ENCODE measurements at places on chromosomes 6 and 20.

DNA sequence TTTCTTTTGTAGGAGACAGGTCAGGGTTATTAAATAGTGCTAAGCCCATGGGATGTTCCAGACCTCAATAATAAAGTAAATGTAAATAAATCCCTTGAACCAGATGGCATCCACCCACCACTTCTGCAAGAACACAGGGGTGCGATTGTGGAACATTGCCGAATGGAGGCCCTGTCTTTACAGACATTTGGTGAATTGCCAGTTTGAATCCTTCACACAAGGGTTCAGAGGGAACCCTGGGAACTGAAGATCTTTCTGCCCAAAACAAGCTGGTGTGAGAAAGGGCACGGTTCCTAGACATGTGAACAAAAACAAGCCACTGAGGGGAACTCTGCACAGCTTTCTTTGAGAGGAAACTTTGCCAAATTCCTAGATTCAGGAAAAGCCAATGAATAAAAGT lies 30.2 kb upstream of the RNF8 start:
- no peak for DNase-seq

- DNase-seq, result no peak
These were observed 37.9 kb downstream of the GPX5 start for GRCh38 chr6:28563430-28564095.

- DNase-seq, result no peak
These were observed 141.5 kb downstream of the BMP7 start for GRCh38 chr20:57124800-57125517.

DNA sequence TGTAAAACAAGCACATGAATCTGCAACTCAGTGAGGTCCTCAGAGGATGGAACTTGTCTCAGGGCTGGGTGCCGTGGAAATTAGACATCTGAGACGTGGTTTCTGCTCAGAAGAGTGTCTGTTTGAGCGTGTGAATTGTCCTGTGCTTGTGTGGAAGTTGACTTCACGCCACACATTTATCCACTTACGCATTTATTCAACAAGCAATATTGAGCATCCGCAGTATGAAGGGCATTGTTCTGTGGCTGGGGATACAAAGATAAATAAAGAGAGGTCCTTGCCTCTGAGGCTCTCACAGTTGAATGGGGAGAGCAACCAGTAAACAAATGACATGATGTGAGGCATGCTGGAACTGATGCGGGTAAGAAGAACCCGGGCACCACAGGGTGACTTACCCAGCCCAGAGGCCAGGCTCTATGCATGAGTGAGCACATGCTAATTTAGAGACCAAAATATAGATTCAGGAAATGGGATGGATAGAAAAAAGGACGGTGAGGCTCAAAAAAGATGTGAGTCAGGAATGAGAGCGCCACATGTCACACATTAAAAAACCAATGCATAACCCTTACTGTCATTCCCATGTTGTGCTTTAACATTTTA lies 60.4 kb downstream of the SOBP start:
- no peak for DNase-seq

DNA sequence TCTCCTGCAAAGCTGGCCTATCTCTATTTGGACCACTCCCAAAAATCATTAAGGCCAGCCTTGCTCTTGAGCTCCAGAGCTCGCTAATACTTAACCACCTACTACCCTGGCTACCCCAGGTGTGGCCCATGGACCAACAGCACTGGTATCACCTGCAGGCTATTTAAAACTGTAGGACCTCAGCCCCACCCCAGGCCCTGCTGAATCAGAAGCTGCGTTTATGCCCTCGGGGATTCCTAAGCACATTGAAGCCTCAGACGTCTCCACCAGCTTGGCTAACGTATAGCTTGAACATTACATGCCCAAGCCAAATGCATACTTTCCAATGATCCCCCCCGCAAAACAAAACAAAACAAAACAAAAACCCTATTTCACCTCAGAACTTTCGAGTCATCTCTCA lies 19.7 kb upstream of the SPAG4 start:
- no peak for DNase-seq

- DNase-seq, result no peak
These were observed 56.5 kb upstream of the ADGRF1 start for GRCh38 chr6:47098570-47098993.

DNA sequence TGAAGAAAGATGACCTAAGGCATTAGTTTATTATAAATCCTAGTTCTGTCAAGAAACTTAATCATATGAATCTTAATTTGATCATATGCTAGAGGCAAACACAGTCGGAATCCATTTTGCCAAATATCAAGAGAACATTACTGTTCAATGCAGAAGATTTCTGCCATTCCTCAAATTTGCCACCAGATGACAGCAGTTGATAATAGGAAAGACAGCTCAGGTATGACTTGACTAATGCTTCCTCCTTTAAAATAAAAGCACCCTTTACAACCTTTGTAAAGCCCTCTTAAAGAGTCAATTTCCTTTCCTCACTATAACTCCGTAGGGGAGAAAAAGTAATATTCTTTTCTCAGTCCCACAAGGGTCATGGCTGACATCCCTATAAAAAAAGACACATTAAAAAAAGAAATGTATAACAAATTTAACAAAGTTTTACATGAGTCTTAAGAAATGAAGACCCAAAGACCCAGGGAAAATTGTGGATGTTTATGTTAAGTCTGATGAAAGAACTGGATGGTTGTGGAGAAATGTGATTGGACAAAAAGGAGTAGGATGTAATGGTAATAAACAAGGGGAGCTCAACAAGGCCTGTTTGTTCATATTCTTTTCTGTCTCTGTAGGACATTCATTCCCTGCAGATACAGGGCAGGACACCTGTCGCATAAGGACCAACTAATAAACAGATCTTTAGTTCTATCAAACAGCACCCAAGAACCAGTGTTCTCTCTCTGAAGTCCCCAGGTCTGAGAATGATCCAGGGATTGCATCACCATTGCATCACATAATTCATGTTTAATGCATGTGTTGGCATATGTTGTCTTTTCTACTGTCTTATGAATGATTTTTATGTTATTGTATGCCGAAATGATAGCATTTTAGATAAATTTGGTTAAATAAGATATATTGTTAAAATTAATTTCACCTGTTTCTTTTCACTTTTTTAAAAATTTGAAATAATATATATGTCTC lies 23.0 kb upstream of the IL17A start:
- no peak for DNase-seq

GRCh38 chr20:54062812-54063280 lies 7.5 kb downstream of the BCAS1 start:
- no peak for DNase-seq

- DNase-seq, result no peak
These were observed 101.2 kb upstream of the SYNDIG1 start for GRCh38 chr20:24368253-24368652.

DNA sequence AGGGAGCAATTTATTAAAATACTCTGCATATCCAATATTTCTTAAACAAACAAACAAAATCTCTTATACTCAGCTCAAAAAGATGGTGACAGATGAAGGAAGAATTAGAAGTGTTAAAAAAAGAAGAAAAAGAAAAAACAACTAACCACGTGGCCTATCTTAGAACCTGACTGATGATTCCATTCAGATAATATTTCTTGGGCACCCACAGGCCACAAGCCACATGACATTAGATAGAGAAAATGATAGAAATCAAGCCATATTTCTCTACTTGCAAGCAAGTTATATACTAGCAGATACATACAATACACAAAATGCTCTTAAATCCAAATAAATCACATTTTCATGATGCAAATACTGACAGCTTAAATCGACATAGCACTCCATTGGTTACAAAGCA lies 14.5 kb upstream of the RAMACL start:
- no peak for DNase-seq

DNA sequence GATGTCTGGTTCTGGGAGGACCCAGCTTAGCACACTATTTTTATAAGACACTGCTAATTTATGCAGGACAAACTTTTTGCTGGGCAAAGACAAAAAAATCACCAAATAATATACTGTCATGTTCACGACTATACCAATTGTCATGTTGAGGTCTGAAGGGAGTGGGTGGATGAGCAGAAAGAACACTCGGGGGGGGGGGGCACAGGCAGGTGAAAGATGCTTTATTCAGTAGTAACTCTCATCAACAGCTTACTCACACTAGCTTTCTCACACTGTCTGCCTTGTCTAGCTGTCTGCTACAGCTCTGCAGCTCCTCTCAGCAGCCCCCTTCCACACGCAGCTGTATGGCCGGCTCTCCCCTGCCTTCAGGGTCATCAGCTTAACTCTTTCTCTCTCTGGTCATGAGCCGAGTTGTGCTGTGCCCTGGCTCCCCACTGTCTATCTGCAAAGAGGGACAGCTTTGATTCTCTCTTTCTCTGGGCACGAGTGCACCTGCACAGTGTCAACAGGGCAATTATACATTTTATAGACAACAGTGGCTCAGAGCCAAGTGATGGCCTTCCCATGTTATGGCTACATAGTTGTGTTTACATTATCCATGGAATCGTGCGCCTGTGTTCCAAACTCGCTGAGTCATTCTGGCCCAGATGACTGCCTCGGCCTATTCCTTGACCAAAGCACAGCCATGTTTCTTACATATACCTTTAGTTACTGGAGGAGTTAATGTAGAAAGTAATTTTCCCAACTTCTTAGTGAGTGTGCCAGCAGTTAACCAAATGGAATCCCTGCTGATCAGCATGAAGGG lies 187.7 kb upstream of the PRSS16 start:
- DNase-seq, result no peak

DNA sequence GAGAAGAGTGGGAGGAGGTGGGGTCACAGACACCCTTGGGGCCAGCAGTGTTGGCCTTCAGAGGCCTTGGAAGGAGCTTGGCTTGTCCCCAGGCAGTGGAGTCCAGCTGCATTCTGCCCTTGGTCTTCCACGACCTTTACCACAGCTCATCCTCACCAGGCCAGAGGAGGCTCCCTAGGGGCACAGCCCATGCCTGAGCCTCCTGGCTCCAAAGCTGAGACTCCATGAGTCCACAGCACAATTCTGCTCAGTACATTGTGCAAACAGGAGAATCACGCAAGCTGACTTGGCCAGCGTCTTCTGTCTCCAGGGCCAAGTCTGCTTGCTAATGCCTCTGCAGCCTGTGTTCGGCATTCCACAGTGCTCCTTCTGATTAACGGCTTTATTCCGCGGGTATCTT lies 337.2 kb downstream of the SMOC2 start:
- DNase-seq, result no peak

DNA sequence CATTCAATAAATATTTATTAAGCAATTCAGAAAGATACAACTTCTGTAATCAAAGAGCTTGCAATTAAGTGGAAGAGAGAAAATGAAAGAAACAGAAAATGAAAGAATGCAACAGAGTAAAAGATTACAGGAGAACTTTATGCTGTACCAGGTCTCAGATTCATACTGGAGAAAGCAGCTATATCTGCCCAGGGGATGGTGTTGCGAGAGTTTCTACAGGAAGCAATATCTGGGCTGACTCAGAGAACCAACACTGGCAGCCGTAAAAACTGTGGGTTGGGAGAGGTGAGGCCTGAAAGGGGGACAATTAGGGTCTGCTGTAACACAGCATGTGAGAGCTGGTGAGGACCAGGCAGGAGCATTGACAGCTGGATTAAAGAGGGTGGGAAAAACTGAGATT lies 256.7 kb upstream of the TCF21 start:
- no peak for DNase-seq

- DNase-seq, result no peak
These were observed 6.5 kb downstream of the KCNB1 start for GRCh38 chr20:49476016-49476355.

GRCh38 chr6:52507557-52508260 lies 69.2 kb downstream of the TRAM2 start:
- DNase-seq, result no peak

DNA sequence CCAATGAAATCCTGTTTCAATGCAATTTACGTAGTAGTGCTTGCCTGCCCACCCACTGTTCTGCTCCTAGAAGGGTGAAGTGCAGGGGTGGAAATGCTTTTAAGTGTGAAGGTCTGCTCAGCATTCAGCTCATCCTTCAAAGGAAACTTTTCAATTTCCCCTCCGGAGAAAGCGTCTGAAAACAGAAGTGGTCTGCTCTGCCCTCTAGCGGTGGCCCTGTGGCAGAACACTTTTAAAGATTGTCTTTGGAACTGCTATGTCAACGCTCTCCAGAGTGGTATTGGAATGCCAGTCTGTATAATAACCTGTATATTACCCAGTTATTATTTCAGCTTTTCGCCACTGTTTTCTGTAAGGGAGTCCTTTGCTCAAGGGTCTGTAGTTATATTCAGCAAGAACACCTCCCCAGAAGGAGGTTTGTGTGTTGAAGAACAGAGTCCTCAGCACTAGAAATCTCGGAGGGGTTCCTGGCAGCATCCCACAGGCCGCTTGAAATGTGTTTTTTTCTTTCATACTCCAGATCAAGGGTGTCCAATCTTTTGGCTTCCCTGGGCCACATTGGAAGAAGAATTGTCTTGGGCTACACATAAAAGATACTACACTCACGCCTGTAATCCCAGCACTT lies 63.1 kb upstream of the KLHL31 start:
- DNase-seq, result peak; percentile 20
